HT1080 (cell line): ENCODE measurements at places on chromosomes 12 and 14.
A peak's percentile ranks its signal among the peaks of the same experiment; 100 is the strongest.

GRCh38 chr12:14403293-14403692 lies 37.8 kb downstream of the ATF7IP start:
- no peak for DNase-seq

DNA sequence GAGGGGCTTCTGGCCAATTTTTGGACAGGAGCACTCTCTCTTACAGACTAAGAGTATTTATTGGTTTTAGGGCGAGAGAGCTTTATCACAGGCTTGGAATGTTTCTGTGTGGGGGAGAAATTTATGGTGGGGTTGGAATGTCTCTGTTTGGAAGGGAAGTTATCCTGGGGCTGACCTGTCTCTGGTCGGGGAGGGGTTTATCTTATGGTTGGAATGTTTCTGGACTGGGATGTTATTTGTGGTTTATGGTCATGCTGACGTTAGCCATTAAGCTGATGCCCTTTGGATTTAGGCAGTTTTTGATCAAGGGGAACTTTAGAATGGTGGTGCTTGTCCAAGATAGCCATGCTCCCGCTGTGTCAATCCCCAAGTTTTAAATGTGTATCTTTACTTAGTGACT lies 614.8 kb downstream of the DIO2 start:
- peak; percentile 72 for DNase-seq

DNA sequence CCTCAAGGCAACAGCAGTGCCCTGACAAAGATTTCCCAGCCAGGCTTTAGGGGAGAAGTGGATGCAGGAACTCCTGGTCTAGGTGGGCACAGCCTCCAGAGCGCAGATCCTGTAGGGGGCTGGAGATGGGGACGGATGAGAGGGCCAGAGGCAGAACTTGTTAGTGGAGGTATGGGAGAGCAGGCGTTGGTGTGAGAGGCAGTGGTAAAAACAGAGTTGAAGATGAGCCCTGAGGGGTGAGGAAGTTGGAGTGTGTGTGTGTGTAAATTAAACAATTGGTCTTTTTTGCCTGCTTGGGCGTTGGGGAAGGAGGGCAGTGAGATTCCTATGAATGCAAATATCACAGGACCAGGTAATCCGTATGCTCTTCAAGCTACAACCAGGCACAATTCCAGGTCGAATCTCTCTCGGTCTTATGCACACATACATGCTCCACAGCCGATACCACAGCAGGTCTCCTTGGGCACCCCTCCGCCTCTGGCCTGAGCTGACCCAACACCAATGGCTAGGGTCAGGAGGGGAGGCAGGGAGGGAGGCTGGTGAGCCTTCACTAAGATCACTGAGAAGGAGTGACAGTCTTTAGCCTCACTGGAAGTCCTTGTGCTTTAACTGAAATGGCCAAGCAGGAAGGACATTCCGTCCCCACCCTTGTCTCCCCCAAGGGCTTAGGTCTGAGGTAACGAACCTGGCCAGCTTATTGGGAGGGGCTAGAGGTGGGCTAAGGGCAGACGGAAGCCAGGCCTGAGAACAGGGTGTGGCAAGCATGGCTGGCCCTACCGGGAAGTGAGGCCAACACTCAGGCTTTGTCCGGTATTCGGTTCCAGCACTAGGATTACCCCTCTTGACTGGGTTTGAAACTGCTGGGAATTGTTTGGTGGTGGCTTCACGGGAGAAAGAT lies 1.5 kb upstream of the KRT7 start:
- no peak for DNase-seq

- no peak for DNase-seq
Observed at GRCh38 chr12:116370886-116371580, 93.5 kb upstream of the MED13L start.

- no peak for DNase-seq
Observed at GRCh38 chr14:49947506-49947905, 54.6 kb downstream of the ARF6 start.

DNA sequence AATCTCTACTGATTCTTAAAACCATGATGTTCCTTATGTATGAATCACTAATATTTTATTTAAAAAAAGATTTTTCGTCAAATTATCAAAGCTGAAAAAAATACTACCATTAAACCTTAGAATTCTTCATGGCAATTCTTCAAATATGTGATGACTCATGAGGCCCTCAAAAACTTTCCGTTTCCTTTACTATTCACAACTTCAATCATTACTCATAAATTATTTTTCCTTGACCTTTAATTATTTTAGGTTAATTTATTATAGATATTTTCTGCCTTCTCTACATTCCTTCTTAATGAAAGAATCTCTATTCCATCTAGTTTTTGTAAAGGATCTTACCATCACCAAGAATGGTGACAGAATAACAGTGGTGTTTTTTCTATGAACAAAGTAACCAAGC lies 162.1 kb upstream of the SOX5 start:
- no peak for DNase-seq

GRCh38 chr12:103161582-103162362 lies 204.3 kb downstream of the ASCL1 start:
- DNase-seq: no peak

DNA sequence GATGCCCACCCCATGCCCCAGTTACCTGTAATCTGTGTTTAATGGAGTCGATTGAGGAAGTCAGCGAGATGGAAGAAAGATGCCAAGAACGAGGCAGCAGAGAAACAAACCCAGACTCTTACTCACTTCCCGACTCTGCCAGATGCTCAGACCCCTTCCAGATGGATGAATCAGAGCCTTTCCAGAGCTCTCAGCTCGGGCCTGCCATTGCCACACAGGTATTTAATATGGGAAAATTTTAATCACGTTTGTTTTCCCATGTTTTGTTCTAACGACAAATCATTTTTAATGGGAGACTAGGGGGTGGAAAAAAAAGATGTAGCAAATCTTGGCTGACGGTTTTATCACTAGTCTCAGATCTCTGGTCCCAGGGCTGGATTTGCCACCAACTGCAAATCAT lies 72.5 kb upstream of the SRRM4 start:
- peak; percentile 6 for DNase-seq

DNA sequence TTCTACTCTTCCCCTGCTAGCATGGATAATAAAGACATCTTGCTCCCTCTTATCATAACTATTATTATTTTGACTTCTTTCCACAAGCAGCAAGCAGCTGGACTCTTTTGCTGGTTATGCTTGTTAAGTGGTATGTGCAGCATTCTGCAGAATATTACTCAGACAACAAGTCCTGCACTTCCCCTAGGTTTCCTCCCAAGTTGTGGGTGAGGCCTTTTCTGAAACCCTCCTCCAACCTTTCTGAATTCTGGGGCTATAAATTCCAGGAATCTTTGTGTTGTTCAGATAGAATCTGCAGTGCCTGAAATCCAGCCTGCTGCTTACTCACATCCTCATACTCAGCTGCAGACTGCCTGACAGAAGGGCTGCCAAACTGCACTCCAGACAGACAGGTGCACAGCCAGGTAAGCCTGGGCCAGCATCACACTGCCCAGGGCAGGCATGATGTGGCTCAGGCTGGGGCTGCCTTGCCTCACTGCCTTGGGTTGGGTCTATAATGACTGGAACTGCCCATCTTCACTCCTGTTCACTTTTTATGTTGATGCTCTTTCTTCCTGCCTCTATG lies 6.2 kb upstream of the DHRS2 start:
- DNase-seq: no peak

GRCh38 chr14:49955024-49955423 lies 62.1 kb downstream of the ARF6 start:
- no peak for DNase-seq

DNA sequence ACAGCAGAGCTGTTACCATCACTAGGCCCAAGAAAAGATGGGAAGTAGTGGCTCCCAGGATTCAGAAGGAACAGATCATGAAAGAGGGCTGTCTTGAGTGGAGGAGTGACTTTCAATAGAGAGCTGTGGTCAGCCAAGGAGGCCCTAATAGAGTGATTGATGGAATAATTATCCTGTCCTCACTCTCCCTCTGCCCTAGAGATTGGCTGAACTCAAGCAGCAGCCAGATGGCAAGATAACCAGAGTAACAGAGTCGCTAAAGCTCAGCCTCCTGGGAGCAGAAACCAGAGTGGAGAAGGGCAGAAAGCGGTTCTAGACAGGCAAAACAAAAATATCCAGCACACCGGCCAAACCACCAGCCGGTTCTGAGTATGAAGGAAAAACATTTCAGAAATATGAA lies 23.1 kb downstream of the GMFB start:
- no peak for DNase-seq

DNA sequence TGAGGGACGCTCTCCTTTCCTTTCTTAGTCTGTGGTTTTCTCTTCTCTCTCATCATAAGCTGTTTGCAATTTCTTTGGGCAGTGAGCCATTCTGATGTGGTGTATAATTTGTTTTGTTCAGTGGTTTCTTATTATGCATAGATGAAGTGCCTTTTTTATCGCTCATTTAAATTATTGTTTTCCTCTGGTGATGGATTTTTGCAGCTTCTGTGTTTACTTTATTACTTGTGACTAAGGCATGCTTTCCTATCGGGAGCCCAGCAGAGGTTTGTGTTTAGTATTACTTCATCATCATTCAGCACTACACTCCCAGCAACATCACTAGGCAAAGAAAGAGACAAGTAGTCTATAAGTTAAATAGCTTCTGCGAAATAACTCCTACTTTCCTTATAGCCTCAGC lies 586.6 kb upstream of the NOVA1 start:
- peak; percentile 1 for DNase-seq

DNA sequence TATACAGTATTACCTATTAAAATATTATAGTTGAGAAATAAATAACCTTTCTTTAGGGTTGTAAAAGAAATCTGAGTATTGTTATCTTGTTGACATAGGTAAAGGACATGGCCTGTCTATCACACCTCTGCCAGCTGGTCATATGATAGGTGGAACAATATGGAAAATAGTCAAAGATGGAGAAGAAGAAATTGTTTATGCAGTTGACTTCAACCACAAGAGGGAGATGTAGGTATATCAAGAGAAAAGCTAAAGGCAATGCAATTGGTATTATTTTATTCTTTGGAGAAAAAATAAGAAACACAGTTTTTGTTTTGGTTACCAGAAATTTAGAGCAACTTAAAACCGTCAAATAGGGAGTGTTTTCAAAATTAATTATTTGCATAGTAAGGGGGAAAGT lies 13.5 kb downstream of the CPSF2 start:
- DNase-seq: peak; percentile 23

GRCh38 chr14:28831126-28831525 lies 64.5 kb downstream of the FOXG1 start:
- DNase-seq: peak; percentile 3

DNA sequence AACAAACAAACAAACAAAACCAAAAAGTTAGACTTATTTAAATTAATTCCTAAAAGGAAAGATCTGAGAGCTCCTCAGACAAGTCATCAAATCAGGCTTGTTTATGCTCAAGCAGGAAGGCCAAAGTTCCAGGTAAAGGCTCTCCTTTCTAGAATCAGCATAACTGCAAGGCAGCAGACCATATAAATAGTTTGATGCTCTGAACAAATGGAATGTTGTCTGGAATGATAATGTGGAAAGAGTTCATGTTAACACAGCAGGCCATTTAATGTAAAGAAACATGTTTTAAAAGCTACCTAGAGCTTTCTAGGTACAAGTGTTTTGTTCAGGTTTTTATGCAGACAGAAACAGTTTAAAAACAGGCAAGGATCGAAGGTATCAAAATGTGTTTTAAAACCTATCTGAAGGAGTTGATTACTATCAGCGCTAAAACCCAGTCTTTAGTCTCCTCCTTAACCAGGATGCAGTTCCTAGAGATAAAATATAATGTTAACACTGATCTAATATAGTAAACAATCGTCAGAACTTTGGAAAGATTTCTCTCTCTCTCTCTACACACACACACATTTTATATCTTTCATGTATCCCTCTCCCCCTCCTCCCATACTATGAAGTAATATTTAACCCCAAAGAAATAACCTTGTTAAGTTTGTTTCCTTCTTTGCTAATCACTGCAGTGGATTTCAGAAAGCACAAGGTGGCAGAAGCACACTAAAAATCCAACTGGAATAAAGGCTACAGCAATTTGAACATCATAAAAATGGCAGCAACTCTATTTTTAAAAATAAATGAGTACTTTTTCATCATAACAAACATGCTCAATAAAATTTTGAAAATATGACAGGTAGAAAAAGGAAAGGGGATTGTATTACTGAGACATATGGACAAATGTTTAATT lies 135.5 kb downstream of the PAWR start:
- DNase-seq: peak; percentile 30
